ENCODE measurements at places on chromosomes 11 and 22.
A peak's percentile ranks its signal among the peaks of the same experiment; 100 is the strongest.

GRCh38 chr11:73396985-73397384, 20.8 kb downstream of the RELT start:
- DNase-seq = no peak

DNA sequence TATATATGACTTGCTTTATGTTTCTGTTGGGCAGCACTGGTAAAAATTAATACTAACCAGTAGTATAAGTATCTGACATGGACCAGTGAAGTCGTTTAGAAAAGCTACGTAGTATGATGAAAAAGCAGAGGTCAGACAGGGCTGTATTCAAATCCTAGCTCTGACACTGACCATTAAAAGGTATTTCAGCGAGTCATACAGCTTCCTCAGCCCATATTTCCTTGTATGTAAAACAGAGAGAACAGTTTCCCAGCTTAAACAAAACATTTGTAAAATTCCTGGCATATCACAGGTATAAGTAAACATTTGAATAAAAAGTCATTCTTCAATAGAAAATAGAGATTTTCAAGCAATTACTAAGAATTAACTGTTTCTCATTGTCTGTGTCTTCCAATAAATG, 4.2 kb downstream of the NOX4 start:
- DNase-seq = no peak

DNA sequence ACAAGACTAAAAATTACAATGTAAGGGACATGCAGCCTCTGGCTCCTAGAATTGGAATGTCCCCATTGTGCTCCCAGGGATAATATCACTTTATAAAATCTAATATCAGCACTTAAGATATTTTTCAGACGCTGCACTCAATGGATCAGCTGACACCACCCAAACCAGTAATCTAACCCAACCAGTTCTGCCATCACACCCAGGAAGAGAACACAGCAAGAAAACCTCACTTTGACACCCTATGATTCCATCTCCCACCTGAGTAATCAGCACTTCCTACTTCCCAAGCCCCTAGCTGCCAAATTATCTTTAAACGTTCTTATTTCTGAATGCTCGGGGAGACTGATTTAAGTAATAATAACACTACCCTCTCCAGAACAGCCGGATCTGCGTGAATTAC, 2.6 kb downstream of the CASP4 start:
- no peak for DNase-seq

DNA sequence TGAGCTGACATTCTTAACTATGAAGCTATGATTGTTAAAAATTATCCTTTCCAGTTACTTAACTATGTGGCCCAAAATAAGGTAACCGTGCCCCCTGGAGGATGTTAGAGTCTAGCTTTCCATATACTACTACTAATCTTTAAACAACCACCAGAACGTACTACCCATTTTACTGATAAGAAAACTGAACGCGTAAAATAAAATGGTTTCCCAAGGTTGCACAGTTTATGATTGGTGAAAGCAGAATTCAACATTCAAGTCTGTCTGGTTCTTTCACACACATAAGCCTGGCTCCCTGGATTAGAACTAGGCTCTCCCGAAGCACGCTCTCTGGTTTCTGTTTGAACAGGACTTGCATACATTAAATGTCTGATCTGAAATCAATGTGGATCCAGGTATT, 437.8 kb upstream of the CCDC90B start:
- peak; percentile 61 for DNase-seq

GRCh38 chr22:49185312-49185969, 642.2 kb downstream of the BRD1 start:
- no peak for DNase-seq

GRCh38 chr11:45739866-45740265, 65.1 kb upstream of the SLC35C1 start:
- no peak for DNase-seq

GRCh38 chr11:15651033-15651432, 536.3 kb downstream of the INSC start:
- no peak for DNase-seq

DNA sequence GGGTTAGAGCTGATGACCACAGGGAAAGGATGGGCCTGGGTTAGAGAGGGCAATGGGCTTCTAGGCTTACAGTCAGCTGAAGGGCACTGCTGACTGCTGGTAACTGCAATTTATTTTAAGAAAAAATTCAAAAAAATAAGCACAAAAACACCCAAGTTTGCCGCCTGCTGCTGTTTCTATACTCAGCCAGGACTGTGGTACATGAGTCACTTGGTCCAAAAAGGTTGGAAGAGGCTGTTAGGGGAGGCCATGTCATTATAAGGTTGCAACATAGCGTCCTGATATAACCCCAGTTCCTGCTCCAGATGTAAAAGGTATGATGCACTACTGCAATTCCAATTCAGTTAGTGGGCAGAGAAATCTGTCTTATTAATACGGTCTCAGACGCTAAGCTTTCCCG, 98.9 kb downstream of the ETS1 start:
- DNase-seq = peak; percentile 77

DNA sequence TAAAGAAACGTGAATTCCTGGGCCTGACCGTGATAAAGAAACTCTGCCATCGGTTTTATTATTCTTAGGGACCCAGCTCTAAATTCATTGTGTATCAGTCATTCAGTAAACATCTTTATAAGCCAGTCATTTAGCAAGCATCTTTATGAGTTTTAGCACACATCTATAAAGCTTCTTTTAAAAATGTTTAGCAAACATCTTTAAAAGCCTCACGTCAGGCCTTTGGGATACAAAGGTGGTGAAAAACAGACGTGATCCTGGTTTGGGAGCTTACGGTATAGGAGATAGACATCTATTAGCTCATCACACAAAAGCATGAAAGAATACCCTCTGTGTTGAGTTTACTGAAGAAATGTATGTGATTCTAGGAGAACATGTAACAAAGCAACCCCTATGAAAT, 320.2 kb downstream of the LARGE1 start:
- DNase-seq = no peak

- DNase-seq = no peak
These were observed 49.3 kb downstream of the CHRDL2 start for GRCh38 chr11:74681686-74682651.

GRCh38 chr11:10311802-10312201, 6.9 kb downstream of the ADM start:
- no peak for DNase-seq

DNA sequence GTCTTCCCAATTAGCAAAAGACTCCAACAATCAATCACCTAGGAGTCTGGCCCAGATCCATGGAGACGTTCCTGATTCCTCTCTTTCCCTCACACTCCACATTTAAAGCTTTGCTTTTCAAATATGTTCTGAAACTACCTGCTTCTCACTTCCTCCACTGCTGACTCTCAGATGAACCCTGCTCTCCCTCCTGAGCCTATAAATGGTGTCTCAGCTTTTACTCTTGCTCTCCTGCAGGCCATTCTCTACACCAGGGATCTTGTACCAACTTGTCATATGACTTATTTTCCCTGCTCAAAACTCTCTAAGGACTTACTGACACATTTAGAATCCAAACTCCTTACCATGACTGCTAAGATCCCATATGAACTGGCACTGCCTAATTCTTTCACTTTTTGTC, 138.4 kb upstream of the DDI1 start:
- no peak for DNase-seq

DNA sequence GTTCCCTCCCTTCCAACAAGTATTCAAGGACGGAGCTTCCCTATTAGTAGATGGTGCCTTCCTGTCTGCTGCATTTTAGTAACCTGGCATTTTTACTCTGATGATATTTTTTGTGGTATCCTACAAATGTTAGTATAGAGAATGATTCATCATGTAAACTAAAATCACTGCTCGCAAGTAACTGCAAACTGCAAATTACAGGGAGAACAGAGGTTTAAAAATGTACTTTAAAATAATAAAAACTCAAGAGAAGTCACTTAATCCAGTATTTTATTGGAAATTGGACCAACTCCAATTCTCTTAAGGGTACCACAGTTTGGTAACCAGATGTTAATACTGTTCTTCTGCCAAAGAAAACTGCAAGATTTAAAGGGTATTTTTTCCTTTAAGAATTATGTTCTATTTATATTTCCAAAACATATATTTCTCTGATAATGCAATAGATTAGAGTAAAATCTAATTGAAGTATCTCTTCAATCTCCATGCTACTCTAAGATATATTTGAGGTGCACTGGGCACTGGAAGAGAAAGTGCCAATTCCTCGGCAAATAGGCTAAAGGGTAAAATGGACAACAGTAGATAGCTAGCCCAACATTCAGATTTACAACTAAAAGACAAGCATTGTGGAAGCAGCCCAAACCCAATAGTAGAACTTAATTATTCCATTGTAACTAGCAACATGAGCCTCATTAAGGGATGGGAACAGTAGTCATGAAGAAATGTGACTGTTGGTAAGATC, 298.0 kb downstream of the TTC28 start:
- DNase-seq = peak; percentile 11

DNA sequence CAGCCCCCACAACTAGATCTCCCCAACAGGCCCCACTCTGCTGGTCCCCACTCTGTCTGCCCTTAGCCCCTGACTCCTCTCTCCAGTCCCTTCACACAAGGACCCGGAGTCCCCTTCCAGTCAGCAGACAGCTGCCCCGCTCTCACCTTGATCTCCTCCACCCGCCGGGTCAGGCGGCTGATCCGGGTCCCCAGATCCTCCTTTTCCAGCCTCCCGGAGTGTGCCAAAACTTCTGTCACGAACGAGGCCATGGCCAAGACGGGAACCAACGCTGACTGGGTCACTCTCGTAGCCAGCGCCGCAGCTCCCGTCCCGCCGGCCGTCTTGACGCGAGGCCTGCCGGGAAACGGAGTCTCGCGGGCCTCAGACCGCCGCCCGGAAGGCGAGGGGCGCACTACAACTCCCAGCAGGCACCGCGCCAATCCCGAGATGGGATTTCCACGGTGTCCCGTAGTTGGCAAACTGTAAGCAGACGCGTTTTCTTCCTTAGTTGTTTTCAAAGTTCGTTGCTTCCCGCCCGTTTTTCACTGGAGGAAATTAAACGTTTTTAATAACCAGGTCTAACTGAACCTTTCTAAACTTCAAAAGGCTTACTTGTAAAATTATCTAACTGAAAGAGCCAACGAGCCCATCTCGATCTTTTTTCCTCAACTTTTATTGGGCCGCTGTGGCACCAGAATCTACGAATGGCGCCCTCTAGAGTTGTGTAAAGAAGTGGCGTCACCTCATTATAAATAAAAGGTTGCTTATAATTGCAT, at the start of gene ZW10:
ZW10 (minus strand) TSS at position 277 of the 758 bp plus-strand sequence; CDS start at position 251, 26 bp downstream.
- DNase-seq = peak; percentile 80

DNA sequence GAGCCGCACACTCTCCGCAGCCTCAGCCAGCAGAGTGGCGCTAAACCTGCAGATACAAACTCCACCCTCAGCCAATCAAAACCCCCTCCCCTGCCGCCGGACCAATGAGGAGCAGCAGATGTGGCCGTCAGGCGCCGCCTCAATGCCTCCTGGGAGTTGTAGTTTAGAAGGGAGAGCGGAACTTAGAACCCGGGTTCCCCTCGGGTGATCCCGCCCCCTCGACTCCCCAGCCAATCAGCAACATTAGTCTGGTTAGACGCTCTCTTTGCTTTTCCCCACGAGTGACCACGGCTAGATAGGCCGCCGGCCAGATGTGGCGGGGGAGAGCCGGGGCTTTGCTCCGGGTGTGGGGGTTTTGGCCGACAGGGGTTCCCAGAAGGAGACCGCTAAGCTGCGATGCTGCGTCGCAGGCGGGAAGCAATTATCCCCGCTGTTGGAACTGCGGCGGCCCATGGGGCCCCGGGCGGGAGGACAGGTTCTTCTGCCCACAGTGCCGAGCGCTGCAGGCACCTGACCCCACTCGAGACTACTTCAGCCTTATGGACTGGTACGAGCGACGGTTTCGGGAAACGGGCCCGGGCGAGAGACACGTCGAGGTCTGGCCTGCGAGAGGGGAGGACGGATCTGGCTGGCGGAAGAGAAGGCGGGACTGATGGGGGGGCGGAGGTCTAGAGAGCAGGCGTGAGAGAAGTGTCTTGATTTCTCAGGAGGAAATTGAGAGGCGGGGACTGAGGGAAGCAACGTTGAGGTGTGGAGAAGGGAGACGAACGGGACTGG, at the start of the genes CHEK2 and HSCB:
CHEK2 (minus strand) TSS at position 36 of the 777 bp plus-strand sequence. CDS start 7,099 bp downstream, outside the sequence.
HSCB (plus strand) TSS at position 255 of the 777 bp plus-strand sequence; CDS start at position 312, 57 bp downstream.
- peak; percentile 96 for DNase-seq

DNA sequence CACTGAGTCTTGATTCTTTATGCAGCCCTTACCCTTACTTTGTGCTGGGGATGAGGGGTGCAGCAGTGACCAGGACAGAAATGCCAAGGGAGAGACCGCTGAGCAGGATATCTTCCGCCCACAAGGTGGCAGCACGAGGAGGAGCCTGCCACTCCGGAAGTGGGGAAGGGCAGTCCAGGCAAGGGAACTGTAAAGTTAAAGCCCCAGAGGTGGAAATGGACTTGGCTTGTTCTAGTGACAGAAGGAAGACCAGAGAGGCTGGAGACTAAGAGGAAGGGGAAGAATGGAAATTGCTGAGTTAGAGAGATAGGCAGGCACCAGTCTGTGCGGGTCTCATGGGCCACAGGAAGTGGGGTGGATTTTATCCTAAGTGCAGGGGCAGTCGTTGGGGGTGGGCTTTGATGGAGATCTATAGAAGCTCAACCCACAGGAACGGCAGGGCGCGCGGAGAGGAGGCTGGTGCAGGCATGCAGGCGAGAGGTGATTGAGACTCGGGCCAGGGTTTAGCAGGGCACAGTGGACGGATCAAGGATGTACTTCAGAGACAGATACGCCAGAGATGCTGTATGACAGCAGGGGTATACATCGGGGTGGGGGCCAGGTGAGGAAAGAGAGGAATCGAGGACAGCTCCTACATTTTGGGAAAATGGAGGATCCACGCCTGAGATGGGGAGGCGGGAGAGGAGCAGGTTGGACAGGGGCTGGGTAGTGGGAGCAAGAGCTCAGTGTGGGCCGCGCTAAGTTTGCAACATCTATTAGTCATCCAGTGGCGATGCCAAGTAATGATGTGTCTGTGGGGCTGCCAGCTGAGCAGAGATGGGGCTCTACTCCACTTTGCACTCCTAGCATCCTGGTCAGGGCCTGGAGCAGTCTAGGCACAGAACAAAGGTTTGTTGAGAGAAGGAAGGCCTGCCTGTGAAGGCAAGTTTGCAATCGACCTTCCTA, 3.3 kb upstream of the GRK2 start:
- DNase-seq = peak; percentile 84

GRCh38 chr11:72621008-72621610, 53.1 kb downstream of the PDE2A start:
- no peak for DNase-seq

GRCh38 chr11:83816572-83817187, 530.5 kb upstream of the CCDC90B start:
- DNase-seq = peak; percentile 22

- no peak for DNase-seq
These were observed 11.2 kb downstream of the TOM1 start for GRCh38 chr22:35310556-35311550.

- DNase-seq = no peak
These were observed 59.7 kb upstream of the EED start for GRCh38 chr11:86184728-86185380.

DNA sequence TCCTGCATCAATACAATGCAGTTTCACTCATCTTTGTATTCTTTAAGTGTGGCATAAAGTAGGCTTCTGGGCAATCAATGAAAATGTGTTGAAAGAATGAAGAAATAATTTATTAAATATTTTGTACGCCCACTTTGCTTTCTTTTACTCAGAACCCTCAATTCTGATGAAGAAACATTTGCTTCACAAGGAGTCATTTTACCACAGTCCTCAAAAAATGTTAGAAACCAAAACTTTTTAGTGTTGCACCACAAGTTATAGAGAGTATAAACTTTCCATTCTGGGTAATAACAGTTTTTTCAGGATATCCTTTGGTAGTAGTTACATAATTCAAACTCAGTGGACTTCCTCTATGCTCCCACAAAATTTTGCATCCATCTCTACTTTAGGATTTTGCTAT, 360.5 kb downstream of the DLG2 start:
- no peak for DNase-seq

- DNase-seq = no peak
These were observed 155.7 kb upstream of the NARS2 start for GRCh38 chr11:78730267-78730824.
